HAP-1 (cell line): ENCODE measurements at places on chromosomes 16 and 17.
A peak's percentile ranks its signal among the peaks of the same experiment; 100 is the strongest.

- peak; percentile 25 for DNase-seq
Measured at GRCh38 chr16:85245307-85246172, 133.3 kb upstream of the CIBAR2 start.

GRCh38 chr17:77423589-77424451 lies 283.1 kb downstream of the SEC14L1 start:
- no peak for DNase-seq

GRCh38 chr17:27888945-27889344 lies 4.2 kb downstream of the LYRM9 start:
- DNase-seq = no peak

- no peak for DNase-seq
Measured at GRCh38 chr16:63719926-63720325, 1401.9 kb downstream of the CDH11 start.

GRCh38 chr16:11312718-11313492 lies 31.8 kb upstream of the PRM1 start:
- peak; percentile 70 for DNase-seq

- DNase-seq = no peak
Measured at GRCh38 chr17:58233543-58233942, 4.8 kb upstream of the LPO start.

- DNase-seq = no peak
Measured at GRCh38 chr16:17173281-17173680, 297.5 kb downstream of the XYLT1 start.

- no peak for DNase-seq
Measured at GRCh38 chr17:66371561-66371960, 69.1 kb downstream of the PRKCA start.

DNA sequence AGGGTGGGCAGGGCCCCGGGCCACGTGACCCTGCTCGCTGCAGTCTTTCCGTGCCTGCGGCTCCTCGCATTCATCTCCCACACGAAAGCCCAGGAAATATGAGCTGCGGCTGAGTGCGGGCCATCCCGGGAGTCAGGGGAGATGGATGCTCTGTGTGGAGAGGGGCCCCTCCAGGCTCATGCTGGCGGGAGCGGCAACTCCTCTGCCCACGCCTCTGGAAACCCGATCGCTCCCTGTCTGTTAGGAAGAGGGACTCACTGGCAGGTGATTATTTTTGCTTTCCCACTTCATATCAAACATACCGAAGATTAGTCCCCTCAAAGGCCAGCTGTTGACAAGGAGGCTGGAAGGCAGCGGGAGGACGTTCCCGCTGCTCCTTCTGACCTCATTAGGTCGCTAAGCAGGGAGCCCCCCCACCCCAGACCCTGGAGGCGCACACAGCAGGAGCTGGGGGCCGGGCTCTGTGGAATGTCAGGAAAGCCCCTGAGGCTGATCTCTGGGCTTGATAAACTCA lies 228.5 kb downstream of the FOXL1 start:
- no peak for DNase-seq

- no peak for DNase-seq
Measured at GRCh38 chr16:67539271-67539670, 10.6 kb downstream of the RIPOR1 start.

- no peak for DNase-seq
Measured at GRCh38 chr17:43428524-43428923, 29.7 kb downstream of the ARL4D start.

DNA sequence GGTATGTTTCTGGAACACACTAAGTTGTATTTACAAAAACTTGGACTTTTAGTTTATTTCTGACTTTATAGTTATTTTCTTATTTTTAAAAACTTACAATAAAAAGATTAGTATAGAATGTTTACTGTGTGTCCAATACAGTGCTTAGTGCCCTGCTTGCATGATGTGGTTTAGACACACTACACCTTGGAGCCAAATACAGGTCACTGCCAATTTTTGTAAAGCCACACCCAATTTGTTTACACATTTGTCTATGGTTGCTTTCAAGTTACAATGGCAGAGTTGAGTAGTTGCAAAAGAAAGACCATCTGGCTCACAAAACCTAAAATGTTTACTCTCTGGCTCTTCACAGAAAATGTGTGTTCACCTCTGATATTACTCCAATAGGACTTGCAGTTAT lies 807.1 kb downstream of the KCNJ2 start:
- DNase-seq = no peak

- no peak for DNase-seq
Measured at GRCh38 chr16:12398029-12398682, 405.5 kb downstream of the CPPED1 start.

- DNase-seq = peak; percentile 82
Measured at GRCh38 chr17:45942284-45942683, 47.9 kb downstream of the MAPT start.

DNA sequence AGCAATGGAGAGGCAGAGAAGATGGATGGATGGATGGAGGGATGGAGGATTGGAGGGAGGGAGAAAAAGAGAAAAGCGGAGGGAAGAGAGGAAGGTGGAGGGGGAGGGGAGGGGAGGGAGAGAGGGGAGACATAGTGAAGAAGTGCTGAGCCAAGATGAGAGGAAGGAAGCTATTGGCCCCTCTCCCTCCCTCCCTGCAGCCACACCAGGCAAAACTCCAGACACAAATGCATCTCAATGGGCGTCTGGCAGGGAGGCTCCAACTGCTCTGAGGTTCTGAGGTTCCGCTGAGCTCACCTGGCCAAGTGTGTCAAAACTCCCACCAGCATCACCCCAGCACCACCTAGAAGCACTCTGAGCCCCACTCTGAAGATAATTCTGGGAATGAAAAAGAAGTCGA lies 26.9 kb upstream of the PHB1 start:
- DNase-seq = no peak

DNA sequence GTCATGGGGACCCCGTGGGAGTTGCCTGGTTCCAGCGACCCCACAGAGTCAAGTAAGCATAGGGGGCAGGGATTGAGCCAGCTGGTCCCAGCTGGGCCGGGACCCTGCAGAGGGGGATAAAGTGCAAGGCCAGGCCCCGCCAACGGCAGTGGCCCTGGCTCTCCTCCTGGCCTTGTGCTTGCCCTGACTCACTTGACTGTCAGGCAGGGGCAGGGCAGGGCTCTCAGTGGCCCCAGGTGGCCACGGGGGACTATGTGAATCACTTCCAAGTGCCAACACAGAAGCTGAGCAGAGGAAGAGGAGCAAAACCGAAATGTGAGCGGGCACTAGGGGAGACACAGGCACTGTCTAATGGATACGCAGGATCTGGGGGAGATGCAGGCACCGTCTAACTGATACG lies 21.6 kb upstream of the NCBP3 start:
- no peak for DNase-seq

GRCh38 chr17:49952209-49952911 lies 16.6 kb upstream of the DLX4 start:
- peak; percentile 68 for DNase-seq

DNA sequence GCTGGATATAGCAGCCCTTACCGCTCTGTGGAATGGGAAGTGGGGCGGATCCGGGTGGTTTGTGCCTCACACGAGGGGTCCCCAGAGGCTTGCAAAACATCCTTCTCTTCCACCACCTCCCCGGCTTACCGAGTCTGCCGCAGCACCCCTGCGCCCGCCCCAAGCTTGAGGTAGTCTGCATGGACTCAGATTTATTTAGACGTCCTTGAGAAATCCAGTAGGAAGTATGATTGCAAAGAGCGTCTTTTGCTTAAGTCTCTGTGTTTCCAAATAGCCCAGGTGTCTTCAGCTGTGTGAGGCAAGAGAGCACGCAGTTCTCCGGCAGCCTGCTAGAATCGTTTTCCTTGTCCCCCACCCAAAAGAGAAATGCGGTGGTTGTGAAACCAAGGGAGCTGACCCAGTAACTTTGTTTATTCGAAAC lies 2.4 kb downstream of the KIAA0513 start:
- DNase-seq = peak; percentile 51

- no peak for DNase-seq
Measured at GRCh38 chr16:12119562-12119961, 143.0 kb downstream of the SNX29 start.
